ENCODE measurements at places on chromosomes 3 and 15.

DNA sequence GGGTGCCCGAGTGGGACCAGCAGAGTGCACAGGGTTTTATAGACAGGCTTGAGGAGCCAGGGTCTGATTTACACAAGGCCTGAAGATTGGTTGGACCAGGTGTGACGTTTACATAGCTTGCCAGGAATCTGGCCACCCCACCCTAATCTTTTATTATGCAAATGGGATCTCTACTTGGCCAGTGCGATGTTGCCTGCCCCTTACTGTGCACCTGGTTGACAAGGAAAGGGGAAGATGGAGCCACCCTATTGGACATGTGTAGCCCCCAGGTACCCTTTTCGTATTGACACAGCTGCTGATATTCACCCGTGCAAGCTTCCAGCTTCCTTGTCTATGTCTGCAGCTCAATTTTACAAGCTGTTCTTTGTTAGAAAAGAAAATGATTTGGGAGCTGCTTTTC, 132.0 kb downstream of the ARNT2 start:
- no peak for DNase-seq

- no peak for DNase-seq
Measured at GRCh38 chr3:46942076-46942475, 34.5 kb downstream of the CCDC12 start.

DNA sequence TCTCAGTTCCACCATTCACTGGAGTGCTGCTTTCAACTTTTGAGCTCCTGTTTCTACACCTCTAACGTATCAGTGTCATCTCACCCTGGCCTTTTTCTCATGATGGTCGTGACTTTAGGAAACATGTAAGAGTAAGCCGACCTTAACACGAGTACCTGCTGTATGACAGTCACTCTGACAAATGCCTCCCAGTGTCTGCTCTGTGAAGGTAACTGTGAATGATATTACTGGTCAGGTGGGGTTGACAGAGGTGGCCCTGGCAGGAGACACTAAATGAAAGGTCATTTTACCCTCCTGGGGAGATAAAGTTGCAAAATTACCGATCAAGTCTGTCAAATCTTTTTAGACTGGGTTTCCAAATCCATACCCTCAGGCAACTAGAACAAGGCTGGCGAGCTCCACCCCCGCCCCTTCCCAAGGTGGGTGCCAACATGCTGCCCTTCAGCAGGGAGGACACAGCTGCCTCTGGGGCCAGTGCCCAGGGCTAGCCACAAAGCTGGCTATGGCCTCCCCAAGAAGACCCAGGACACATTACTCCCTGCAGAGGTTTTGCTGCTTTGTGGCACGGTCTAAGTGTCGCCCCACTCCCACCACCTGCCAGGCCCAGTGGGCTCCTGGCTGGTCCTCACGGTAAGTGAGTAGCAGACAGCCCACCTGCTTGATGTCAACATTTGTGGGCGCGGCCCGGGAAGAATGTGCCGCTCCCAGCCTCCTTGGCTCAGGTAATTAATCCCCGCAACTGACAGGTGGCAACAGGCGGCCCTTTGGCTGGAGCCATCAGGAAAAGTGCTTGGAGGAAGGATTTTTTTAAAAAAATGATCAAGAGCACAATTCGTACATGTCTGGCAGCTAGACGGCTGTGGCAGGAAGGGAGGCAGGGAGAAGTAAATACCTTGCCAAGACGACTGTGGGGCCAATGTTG, 211.8 kb downstream of the TP63 start:
- no peak for DNase-seq

DNA sequence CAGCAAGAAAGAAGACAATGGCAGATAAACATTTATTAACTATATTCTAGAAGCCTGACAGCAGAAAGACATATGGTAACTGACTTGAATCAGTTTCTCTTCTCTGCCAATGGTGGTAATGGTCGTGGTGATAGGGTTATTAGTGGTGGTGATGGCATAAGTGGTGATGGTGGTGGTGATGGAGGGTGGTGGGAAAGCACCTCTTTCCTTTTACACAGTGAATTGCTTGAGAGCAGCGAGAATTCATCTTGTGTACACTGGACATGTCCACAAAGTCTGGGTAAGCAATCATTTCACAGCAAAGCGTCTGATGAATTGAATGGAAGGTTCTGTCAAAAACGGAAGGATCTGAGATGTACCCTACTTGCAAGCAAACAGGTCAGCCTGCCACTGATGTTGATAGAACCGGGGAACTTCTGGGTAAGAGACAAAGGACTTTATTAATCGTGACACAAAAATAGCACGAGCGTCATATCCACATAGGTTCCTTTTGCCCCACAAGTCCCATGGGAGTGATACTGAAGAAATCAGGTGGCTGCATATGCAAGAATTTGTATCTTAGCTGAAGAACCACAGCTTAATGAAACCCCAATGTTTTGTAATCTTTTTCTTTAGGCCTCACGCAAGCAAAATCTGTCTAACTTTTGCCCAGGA, 23.5 kb upstream of the TBC1D5 start:
- no peak for DNase-seq

GRCh38 chr3:124786511-124787241, 56.4 kb downstream of the UMPS start:
- peak; percentile 28 for DNase-seq

DNA sequence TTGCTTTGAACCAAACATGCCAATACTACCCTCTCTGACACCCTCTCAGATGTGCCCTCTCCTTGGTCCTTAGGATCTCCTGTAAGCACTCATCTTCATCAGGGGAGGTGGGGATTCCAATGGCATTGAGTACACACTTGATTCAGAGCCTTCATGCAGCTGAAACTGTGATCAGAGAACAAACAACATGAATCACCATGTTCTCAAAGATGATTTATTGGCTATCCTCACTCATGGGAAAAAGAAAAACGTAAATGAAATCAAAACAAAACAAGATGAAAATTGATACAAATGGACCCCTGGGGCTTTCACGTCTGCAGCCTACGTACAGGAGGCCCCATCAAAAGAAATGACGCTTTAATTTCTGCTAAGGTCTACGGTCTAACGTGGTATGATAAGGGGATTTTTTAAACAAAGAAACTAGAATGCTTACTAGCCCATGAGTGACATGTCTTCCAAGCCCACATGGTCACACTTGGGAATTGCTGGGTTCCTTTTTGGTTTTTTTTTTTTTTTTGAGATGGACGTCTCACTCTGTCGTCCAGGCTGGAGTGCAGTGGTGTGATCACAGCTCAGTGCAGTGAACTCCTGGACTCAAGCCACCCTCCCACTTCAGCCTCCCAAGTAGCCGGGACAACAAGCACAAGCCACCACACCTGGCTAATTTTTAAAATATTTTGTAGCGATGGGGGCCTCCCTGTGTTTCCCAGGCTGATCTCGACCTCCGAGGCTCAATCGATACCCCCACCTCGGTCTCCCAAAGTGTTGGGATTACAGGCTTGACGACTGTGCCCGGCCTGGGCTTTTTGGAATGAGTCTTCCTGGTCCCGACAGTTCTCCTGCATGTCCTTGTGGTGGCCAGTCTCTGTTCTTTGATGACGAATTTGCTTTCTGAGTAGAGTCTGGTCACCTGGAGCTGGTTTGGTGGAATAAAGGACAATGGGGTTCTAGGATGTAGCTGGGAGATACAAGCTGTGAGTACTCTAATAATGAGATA, 202.6 kb downstream of the XXYLT1 start:
- DNase-seq, result peak; percentile 12

- DNase-seq, result no peak
Measured at GRCh38 chr3:183085634-183086390, 13.5 kb downstream of the MCCC1 start.

GRCh38 chr3:61967937-61968336, 405.4 kb downstream of the FEZF2 start:
- no peak for DNase-seq

DNA sequence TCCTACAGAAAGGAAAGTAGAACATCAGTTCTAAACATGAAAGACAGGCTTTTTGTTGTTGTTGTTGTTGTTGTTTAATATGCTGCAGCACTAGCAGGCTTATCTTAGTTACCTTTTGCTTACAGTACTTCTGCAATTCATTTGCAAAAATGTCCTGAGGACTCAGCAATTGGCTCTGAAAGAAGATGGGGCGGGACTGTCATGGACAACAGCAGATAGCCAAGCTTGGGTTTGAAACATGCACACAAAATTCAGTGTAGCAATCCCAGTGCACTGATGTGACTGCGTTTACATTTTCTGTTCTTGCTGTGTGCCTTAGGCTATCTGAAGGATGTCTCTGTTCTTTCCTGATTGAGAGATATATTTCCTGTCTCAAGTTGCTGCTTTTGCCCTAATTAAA, 9.2 kb downstream of the UNC13C start:
- DNase-seq, result no peak

GRCh38 chr15:49748791-49749190, 127.9 kb downstream of the DTWD1 start:
- no peak for DNase-seq

DNA sequence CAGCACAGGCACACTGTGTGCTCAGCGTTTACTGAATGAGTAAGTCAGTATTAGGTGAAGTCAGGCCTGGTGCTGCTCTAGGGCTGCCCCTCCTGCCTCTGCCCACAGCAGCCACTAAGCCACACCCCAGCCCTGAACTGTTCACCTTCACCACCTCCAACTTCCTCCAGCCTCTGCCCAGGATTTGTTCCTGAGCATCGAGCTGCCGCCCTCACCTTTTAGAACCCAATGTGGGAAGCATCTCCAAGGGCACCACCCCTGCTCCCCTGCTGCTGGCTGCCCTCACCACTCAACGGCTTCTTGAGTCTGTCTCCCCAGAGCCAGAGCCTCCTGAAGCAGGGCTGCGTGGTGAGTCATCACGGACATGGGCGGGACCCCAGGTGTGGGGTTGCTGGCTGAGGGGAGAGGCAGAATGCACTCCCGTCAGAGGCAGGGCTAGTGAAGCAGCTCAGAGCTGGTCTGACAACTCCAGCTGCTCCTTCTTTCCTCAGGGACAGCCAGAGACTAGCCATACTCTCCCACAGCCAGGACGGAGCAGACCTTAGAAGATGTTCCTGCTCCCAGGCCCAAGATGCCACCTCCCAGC, 5.8 kb downstream of the HYAL2 start:
- peak; percentile 37 for DNase-seq

GRCh38 chr15:97978401-97979139, 18.1 kb downstream of the ARRDC4 start:
- DNase-seq, result no peak

GRCh38 chr3:108285176-108285575, 11.2 kb upstream of the HHLA2 start:
- DNase-seq, result no peak

DNA sequence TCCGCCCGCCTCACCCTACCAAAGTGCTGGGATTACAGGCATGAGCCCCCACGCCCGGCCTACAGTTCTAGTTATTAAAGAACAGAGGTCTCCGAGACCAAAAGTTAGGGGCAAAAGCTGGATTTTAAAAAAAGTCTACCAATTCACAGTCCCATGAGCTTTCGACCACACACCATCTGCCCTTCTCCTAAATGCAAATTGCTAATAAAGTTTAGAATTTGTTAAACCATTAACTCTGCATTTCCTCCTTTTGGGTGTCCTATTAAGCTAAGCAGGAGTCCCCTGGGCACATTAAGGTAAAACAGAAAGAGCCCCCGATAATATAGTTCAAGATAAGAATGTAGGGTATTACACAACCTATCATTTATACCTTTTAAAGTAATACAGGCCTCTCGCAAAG, 322.7 kb downstream of the FOXP1 start:
- no peak for DNase-seq

- DNase-seq, result no peak
Measured at GRCh38 chr3:106345353-106346027, 476.7 kb upstream of the CBLB start.

DNA sequence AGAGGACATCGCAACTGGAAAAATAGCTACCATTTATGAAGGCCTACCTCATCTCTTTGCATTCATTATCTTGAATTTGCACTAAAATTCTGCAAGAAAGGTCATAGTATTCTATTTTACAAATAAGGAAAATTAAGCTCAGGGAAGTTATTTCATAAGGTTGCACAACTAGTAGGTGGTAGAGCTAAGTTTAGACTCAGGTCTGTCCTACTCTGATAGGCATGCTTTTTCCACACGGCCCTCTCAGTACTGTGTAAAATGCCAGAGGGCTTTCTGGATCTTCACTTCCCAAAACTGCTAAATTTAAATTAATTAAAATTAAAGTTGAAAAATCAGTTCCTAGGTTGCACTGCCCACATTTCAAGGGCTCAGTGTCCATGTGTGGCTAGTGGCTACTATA, 18.3 kb downstream of the MAP2K1 start:
- DNase-seq, result no peak

DNA sequence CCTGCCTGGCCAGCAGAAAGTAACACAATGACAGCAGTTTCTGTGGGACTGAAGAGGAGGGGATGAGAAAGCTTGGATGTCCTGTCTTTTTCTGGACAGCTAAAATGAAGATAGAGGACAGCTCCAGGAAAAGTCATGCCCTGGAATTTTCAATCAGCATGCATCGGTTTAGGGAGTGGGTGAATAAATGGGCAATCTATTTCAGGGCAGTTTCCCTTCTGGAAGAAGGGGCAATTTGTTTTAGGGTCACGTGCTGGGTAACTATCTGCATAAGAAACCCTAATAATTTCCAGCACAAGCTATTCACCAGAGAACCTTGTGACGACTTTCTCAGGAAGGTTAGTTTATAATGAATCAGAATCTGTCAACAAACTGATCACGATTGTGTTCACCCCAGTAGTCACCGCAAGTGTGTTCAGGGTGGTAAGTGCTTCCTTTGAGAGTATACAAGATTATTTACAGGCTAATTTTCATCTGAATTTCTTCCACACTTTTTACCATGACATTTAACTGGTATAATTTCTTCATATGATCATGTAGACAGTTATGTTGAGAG, 318.0 kb upstream of the GBE1 start:
- no peak for DNase-seq

- no peak for DNase-seq
Measured at GRCh38 chr3:127844326-127844942, 22.1 kb upstream of the MGLL start.

GRCh38 chr3:154614601-154615000, 184.6 kb upstream of the GPR149 start:
- no peak for DNase-seq

DNA sequence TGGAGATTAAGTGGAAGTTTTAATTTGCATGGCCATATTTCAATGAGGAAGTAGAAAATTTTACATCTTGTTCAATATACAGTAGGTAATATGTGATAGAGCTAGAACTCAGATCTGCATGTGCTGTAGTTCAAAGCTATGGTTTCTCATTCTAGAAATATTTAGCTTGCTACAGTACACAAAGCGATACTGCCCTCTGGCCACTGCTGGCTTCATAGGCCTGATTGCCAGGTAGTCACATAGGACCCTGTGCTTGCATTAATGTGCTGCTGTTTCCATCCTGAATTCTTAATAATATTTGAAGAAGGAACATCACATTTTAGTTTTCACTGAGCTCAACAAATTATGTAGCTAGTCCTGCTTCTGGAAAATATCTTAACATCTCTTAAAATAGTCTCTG, 87.0 kb downstream of the PLSCR2 start:
- DNase-seq, result no peak

GRCh38 chr15:56786966-56787365, 53.7 kb upstream of the ZNF280D start:
- DNase-seq, result no peak

DNA sequence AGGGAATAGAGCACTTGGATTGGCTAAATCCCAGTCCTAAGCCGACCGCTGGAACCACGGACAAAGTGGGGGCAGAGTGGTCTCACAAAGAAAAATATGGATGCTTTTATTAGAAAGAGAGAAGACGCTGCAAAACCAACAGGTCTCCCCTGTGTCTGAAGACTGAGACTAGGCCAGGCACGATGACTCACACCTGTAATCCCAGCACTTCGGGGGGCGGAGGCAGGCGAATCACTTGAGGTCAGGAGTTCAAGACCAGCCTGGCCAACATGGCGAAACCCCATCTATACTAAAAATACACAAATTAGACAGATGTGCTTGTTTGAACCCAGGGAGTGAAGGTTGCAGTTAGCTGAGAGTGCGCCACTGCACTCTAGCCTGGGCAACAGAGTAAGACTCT, 61.8 kb downstream of the ZDHHC19 start:
- no peak for DNase-seq
